Activated CD8-positive, alpha-beta memory T cell treated with anti-CD3 and anti-CD28 coated beads, Interleukin-2, amount 10 ng/mL, durations not matched to agents 7 days and 5 days (primary cell): ENCODE measurements at places on chromosomes 4 and X.

DNA sequence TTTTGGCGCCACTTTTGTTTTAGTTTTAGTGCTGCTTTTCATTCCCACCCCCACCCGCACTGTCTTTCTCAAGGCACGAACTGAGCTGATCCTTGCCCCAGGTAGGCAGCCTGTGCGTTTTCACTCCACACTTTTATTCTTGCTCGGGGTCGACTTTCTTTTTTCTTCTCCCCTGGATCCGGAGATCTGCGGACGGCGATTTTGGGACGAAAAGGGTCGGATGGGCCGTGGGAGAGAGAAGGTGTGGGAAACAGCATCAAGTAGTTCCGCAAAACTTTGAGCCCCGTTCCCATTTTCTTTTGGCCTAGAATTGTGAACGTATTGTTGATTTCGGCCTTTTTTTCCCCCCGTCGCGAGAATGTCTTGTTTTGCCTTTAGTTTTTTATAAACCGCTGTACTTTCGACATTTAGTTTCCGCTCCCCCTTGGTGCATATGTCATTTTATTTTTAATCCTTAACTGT, 531 bp downstream of the STAG2 start:
- H3K4me3 ChIP-seq, result peak overlapping the region; percentile 88
- peaks cover 13% of the 10 kb centered on the region for H3K36me3 ChIP-seq
- no peak for DNase-seq

DNA sequence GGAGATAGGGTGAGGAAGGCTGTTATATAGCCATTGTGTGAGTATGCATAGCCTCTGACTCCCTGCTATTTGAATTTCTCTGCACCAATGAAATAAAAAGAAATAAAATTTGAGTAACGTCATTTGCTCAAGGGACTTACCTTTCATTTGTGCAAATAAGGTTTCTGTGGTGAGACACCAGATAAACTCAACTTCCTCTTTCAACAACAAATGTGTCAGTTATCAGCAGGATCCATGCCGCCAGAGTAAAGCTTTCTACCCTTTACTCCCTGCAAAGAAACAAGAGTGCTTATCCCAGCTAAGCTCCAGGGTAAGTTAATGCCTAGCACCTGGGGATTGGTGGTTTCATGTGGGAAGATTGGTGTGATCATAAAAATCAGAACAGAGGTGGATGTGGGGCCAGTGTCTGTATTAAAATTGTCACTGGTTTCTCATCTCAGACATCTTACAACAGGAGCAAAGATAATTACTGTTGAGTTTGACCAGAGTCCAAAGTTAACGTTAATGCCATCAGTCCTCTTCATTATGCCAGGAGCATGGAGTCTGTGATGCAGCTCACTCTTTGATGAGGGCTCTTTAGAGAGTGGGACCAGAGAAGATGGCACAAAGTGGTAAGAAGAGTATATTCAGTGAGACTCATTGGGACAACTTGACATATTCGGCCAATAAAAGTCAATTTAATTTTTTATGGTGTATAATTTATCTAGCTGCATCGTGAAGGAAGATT, at the start of gene P2RY10:
Gene P2RY10, plus strand, starts transcription at position 206 of the 727 bp plus-strand sequence. CDS start 15,130 bp downstream, outside the sequence.
- H3K27ac ChIP-seq, result peak within 1 kb of the TSS; percentile 97
- H3K4me1 ChIP-seq, result peaks cover 41% of the 10 kb centered on the region
- DNase-seq, result peak; percentile 53
- no peaks in the 10 kb centered on the region for H3K27me3 ChIP-seq
- peak within 1 kb of the TSS; percentile 99 for H3K4me3 ChIP-seq

DNA sequence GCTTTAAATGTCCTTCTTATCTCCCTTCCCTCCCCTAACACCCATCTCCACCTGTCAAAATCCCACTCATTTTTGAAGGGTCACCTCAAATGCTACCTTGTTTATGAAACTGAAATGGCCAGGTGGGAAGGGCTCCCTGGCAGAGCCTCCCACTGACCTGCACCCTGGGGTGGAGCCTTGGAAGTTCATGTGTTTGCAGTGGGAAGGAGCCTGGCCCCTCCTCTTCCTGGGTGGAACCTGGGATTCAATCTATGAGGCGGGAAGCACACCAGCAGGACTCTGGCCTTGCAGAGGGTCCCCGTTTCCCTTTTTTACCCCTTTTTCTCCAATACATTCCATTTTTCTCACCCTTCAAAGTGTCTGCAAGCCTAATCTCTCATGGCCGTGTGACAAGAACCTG, 197.4 kb downstream of the ENOX2 start:
- H3K27me3 ChIP-seq, result no peaks in the 10 kb centered on the region
- no peak for DNase-seq
- no peak overlapping the region for H3K27ac ChIP-seq
- no peaks in the 10 kb centered on the region for H3K4me1 ChIP-seq
- no peaks in the 10 kb centered on the region for H3K36me3 ChIP-seq

DNA sequence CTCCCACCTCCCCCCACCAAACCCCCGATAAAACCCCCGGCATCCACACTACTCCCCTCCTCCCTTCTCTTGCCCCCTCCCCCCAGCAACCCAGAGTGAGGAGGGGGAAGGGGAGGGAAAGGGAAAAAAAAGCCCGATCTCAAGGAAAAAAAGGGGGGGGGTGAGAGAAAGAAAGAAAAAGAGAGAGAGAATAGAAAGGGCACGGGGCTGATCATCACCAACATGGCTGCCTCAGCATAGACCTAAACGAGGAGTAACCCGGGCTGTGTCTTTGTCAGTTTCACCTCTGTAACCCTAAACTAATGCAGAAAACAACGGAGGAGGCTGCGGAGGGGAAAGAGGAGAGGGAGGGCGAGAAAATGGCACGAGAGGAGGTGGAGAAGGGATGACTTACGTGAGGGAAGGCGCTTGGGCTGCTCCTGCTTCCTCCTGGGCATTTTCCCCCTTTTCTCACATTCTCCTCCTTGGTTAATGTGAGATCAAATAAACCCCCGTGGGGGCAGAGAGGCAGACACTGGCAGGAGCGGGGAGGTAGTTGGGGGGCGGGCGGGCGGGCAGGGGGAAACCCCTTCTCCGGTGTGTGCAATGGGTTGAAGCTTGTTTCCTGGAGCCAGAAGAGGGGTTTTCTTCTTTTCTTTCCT, 532 bp downstream of the ZNF827 start:
- DNase-seq, result peak; percentile 57
- peak overlapping the region; percentile 99 for H3K4me3 ChIP-seq
- H3K4me1 ChIP-seq, result peaks cover 25% of the 10 kb centered on the region
- peak overlapping the region; percentile 94 for H3K27ac ChIP-seq
- peaks cover 4% of the 10 kb centered on the region for H3K36me3 ChIP-seq

DNA sequence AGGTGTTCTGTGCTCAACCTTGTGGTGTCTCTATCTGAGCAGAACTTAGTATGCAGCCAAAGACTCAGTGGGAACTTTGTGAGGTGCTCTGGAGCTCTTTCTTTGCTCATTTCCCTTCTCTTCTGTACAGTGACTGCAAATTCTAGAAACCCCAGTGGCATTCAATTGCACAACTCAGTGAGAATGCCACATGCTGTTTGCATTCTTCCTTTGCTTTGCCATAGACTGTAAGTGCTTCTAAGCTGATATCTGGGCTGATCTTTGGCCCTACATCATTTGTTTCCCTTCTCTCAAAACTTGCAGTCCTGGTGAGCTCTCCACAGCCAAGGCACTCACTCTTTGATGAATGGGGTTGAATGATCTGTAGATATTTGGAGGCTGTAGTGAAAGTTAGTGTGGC, 7.0 kb downstream of the PNMA3 start:
- H3K27me3 ChIP-seq, result no peaks in the 10 kb centered on the region
- H3K27ac ChIP-seq, result no peak overlapping the region
- H3K4me3 ChIP-seq, result no peak overlapping the region
- H3K36me3 ChIP-seq, result no peaks in the 10 kb centered on the region
- H3K4me1 ChIP-seq, result peaks cover 2% of the 10 kb centered on the region
- no peak for DNase-seq
